Upper lobe of right lung (tissue), 1 donor: ENCODE measurements at places on chromosomes 1 and 21. TPM values are rescaled to one million over a fixed set of nuclear protein-coding genes. Genes with fewer than 3 reads are reported as not detected.

DNA sequence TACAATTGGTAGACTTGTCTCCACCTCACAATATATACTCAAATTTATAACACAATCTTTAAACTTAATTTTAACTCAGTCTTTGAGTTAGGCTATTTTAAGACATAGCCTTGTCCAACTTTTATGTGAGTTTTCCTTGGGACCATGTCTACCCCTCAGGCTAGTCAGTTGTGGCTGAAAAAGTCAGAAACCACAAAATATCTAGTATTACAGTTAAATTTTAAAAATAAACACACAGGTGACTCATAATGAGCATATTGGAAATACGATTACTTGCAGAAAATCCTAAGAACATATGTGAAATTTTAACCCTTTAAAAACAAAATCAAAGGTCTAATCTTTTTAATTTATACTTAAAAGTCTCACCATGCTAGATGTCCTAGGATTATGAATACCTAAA, 4.8 kb upstream of the ASB17 start:
- DNase-seq, result no peak

The SPRR2E gene
- total RNA-seq, result not detected

DNA sequence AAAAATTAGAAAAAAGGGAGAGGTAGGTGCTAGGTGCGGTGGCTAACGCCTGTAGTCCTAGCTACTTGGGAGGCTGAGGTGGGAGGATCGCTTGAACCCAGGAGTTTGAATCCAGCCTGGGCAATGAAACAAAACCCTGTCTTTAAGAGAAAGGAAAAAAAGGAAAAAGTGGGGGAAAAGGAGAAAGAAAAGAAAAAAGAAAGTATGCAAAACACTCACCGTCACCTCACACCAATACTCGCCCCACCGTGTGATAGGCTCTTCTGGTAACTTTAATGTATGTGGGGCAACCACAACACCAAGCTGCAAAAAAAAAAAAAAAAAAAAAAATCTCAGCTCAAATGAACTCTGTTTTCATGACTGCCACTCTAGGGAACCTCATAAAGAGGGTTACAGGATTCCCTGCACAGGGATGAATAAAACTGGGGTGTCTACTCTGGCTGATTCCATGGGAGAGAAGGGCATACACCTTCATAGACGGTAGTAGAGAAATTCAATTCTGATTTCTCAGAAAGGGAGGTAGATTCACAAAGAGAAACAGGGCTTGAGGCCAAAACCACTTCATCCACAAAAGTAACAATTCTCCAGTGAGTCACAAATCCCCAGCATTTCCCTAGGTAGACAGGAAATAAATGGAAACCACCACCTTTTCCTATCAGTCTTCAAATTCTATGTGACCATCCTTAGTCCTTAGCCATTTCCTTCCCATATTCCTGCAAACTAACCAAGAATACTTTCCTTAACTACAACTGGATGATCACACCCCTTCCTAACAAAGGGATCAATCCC, 2.5 kb downstream of the MRPL9 start:
- no peak for DNase-seq

The ATP1A4 gene
- 0.96 TPM for total RNA-seq

- peak; percentile 86 for DNase-seq
Measured at GRCh38 chr1:32963746-32964460, 706 bp downstream of the RNF19B start.

DNA sequence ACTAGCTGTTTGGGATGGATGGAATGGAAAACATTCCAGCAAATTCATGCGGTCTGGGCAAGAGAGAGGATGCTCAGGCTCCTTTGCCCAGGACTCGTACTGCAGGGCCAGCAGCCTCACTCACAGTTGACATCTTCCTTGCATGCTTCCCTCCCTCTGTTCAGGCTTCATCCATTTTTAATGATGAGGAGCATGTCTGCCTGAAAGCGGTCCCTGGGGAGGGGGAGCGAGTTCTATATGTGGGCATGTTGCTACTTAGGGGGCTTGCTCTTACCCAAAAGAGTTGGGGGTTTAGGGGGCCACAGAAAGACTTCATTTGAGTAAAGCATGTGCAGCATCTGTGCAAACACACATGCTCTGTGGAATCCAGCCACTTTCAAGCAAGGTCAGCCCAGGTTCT, 98.2 kb downstream of the HMGB4 start:
- DNase-seq, result no peak

- peak; percentile 60 for DNase-seq
Measured at GRCh38 chr21:46082963-46083790, 14.7 kb upstream of the COL6A2 start.
